ENCODE measurements at places on chromosomes 2 and 18.

DNA sequence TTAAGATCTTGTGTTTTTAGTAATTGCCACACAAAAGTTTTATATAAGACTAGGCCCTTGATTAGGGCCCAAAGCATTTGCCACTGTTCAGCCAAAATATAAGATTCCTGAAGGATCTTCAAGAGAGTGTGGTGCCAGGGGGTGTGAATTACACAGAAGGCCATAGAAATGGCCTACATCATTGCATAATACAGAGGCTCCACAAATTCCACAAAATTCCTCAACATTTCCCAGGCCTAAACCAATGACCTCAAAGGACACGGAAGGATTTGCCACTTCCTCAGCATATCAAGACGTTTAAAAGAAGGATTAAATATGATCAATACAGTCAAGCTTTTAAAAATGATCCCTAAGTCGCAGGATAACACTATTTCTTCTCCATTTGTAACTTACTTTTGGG is 24.1 kb downstream of the COL6A3 start:
- DNase-seq = no peak

DNA sequence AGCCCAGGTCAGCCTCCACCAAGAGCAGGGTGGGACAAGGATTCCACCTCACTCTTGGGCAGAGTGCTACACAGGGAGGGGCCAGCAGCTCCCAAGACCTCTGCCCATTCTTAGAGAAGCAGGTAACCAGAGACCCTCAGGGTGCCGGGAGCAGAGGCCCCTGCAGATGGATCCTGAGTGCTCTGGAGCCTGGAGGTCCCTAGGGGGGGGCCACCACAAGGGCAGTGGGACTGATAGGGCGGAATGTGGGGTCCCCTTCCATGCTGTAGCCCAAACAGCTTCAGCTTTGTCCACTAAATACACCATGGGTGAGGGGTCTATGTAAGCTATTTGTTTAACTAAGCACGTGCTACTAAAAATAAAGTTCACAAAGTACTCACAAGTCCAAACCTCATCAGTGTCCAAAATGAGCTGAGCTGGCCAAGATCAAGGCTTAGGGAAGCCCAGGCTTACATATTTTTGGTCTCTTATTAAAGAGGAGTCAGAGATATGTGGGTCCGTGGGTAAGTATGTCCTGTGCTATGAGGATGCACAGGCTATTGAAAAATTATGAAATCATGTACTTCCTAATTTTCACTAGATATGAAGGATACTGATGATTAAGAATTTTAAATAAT is 21.5 kb upstream of the GPC1 start:
- no peak for DNase-seq

DNA sequence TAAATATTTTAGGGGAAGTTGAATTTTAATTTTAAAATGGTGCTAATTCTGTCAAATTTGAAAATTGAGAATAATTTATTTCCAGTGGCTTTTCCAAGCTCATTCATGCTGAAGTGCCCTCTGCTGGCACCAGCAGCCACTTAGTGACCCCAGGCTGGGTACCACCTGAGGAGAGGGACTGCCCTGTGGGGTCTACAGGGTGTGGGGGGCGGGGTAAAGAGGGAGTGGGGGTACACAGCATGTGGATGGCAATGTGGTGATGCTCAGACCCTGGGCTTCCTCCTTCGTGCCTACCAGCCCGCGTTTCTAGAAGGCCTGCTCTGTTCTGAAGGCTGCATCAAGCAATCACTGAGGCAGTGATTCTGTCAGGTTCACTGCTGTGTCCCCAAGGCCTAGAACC is 45.1 kb upstream of the SCLY start:
- no peak for DNase-seq

GRCh38 chr2:216098421-216099334 is 10.5 kb upstream of the XRCC5 start:
- no peak for DNase-seq

DNA sequence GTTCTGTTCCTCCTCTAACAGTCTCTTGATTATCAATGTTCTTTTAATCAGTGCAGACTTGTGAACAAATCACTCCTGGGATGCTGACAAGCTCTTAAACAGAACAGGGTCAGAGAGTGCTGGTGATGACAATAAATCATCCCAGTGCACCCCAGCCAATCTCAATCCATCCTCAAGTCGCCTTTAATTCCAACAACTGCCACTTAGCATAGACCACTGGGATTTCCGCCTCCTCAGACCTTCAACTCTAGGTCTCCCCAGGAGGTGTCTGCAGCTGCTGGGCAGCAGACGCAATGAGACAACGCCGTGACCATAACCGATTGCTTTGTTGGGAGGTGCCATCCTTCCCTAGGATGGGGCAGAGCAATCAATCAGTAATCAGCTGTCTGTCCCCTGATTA is 184.2 kb upstream of the ACAA2 start:
- DNase-seq = no peak

GRCh38 chr2:8453904-8454302 is 228.0 kb upstream of the ID2 start:
- DNase-seq = no peak

DNA sequence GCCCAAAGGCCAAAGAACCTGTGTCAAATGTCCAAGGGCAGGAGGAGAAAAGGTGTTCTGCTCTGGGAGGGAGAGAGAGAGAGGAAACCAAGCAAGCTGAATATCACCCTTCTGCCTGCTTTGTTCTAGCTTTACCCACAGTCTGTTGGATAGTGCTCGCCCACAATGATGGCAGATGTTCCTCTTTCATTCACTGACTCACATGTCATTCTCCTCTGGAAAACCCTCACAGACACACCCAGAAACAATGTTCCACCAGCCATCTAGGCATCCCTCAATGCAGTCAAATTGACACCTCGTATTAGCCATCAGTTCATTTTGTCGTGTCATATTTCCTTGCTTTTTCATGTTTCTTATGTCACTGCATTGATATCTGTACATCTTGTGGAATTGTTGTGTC is 150.3 kb downstream of the UBR3 start:
- DNase-seq = no peak

- DNase-seq = no peak
Measured at GRCh38 chr18:49017813-49018553, 67.2 kb upstream of the SMAD7 start.

DNA sequence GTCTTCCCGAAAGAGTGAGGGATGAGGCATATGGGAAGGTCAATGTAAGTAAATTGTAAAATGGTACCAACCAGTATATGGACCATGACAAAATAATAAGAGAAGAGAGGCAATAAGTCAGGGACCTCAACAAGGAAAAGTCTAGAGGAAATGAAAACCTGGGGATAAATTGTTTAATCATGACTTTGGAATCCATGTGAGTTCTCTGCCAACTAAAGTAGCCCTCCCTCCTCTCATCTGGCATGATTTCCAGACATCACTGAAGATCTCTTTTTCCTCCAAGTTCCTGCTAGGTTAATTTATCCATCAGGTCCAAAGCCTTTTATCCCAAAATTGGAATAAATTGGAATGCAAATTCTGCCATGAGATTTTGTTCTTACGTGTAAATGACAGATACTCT is 417.9 kb downstream of the NRXN1 start:
- DNase-seq = no peak

- DNase-seq = peak; percentile 26
Measured at GRCh38 chr2:70607121-70607561, 53.5 kb upstream of the TGFA start.

GRCh38 chr18:74625157-74625556 is 27.5 kb downstream of the ZNF407 start:
- DNase-seq = no peak

DNA sequence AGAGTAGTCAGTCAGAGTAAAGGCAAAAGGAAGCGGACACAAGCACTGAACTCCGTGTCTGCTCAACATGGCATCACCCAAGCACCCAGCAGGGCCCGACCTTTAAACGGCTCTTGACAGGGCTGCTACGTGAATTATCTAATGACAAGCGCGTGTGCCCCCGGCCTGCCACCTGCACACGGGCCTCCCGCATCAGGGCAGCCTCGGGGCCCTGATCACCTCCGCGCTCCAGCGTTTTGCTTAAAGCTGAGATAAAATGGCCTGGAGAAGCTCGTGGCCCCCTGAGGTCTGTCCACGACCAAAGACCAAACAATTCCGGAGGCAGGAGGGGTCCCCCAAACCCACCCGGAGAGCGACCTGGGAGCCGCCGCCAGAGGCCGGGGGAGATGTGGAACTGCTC is 376 bp downstream of the NDUFA10 start:
- peak; percentile 3 for DNase-seq

DNA sequence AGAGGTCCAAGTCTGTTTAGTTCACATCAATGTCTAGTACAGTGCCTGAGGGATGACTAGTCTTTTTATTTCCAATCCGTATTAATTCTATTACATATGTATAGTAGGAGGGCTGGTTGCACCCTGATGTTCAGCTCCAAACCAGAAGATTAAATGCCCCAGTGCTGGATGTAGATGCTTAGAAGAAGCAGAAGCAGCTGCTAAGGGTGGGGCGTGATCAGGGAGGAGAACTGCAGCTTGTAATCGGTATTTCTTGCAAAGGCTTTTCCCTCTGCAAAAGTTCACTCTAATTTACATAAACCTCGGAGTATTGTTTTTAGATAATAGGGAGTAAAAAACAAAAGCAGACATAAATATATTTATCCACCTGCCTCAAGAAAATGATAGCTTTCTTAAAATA is 145.3 kb upstream of the ITGA4 start:
- no peak for DNase-seq

DNA sequence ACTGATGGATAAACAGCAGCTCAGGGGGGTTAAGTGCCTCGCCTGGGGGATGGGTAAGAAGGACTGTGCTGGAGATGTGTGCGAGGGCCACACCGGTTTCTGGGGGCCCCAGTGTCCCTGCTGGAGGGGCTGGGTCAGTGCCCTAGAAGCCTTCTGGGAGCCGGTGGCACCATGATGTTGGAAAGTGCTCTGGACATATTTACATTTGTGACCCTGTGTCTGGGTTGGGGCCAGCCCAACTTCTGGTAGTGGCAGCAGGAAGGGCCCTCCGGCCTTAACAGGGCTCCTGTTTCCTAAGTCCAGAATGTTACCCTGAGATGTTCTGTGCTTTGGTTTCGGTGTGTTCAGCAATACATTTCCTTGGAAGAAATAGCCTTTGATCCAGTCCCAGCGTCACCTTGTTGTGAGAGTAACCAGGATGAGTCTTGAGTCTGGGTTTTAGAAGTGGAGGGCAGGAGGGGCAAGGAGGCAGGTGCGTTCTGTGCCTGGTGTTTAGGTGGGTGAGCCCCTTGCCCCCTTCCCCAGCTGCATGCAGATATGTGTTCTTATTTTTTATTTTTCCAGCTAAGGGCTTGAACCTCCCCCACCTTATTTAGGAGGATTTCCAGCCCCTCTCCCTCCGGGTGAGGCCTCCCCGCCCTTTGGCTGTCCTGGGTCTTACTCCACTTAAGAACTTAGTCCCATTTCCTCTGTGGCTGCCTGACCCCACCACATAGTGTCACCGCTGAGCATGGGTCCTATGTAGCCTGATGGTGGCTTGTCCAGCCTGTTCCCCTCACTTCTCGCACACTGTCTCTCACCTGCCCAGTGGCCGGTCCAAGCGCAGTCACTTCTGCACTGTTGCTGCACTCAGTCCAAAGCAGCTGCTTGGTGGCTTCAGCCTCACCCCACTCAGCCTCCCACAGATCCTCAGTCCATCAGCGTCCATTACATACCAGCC is 132.7 kb upstream of the HS6ST1 start:
- no peak for DNase-seq

DNA sequence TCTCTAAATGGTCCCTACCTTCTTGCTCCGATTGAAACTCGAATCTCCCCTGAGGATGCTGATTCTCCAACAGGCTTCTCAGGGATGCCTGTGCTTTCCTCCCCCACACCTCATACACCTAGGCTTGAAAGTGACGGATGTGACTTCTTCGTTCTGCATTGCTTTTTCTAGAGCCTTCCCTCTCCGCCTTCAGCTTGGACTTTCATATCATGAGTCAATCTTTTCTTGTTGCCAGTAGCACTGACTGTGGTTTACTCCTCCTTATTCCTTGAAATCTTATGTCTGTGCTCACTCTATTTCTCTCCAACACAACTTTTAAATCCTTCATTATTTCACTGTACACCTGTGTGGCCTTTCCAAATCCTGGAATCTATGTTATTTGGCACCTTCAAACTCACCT is 451.4 kb downstream of the TMX3 start:
- DNase-seq = peak; percentile 57

GRCh38 chr2:64989982-64990614 is 899 bp downstream of the SLC1A4 start:
- DNase-seq = no peak

Measured in fibroblast of mammary gland (primary cell).